GM12892 (cell line): ENCODE measurements at places on chromosomes 7 and 10.

- DNase-seq, result no peak
Measured at GRCh38 chr10:29343607-29344038, 54.8 kb downstream of the LYZL1 start.

DNA sequence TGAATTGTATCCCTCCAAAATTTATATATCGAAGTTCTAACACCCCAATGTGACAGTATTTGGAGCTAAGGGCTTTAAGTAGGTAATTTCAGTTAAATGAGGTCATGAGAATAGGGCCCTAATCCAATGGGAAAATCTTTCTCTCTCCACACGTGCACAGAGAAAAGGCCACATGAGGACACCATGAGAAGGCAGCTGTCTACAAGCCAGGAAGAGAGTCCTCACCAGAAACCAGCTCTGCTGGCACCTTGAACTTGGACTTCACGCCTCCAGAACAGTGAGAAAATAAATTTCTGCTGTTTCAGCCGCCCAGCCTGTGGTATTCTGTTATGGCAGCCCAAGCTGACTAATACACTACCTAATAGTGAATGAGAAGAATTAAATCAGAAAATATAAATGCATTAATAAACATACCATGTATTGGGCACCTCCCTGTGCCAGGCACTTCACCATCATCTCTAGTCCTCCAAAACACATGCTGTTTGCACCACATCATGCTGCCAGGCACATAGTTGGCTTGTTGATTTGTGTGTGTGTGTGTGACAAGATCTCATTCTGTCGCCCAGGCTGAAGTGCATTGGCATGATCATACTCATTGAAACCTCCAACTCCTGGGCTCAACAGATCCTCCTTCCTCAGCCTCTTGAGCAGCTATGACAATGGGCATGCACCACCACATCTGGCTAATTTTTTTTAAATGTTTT is 9.1 kb upstream of the TOMM7 start:
- no peak for DNase-seq

- no peak for DNase-seq
Measured at GRCh38 chr7:106767498-106768323, 97.4 kb upstream of the PIK3CG start.

GRCh38 chr10:88280518-88280917 is 302.6 kb downstream of the RNLS start:
- DNase-seq, result no peak

DNA sequence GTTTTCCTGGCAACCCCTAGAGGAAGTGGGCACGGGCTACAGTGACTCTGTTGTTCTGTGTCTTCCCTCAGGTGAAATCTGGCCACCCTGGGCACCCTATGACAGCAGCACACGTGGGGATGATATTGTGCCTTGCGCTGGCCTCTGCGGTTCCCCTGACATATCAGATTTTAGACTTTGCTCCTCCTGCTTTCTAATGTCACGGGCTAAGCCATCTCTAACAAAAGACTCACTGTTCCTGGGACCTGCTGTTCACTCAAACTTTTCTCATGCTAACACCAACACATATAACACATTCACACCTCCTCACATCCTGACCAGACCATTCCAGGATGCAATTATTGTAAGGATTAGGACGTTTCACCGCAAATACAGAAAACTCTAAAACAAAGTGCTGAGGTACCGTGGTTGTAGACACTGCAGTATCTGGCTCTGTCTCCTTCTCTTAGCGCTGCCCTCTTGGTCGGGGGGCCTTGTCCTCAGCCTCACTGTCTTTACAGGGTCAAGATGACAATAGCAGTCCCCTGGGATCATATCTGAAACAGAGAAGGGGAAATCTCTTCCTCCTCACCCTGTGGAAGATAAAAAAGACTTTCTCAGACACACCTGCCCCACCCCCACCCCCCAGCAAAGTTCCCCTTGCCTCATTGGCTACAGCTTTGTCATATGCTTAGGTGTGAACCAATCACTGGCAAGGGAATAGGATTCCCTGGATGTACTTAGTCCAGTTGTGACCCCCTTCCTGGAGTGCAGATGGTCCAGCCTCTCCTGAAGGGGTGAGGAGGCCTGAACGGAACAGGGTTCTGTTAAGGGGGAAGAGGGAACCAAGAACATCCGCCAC is 14.1 kb downstream of the CHN2 start:
- DNase-seq, result no peak

DNA sequence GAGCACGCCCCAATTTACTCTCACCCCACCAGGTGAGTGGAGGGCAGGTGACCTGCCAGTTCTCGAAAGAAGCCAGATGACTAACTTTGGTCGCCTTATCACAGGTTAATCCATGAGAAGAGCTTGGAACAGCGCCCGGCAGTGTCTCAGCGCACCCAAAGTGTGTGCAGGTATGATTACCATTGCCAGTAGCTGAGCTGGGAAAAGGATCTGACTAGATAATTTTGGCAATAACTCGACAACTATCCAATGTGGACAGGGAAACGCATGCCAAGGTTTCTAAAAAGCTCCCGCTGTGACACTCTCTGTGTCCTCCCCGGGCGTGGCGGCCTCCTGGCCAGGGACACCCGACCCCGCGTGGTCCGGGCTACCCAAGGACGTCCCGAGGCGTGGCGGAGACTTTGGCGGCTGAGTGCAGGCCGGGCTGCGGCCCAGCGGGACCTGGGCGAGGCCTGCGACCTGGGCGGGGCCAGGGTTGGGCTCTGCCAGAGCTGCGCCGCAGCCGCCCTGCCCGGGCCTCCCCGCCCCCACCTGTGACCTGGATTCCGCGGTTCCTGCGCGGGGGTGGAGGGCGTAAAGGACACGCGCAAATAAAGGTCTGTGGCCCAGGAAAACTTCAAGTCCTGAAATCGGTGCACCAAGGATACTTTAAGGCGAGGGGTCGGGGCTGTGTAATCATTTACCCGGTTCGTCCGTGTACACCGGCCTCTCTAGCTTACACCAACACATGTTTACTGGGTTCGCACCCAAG is 13.7 kb upstream of the WAPL start:
- DNase-seq, result peak; percentile 61

DNA sequence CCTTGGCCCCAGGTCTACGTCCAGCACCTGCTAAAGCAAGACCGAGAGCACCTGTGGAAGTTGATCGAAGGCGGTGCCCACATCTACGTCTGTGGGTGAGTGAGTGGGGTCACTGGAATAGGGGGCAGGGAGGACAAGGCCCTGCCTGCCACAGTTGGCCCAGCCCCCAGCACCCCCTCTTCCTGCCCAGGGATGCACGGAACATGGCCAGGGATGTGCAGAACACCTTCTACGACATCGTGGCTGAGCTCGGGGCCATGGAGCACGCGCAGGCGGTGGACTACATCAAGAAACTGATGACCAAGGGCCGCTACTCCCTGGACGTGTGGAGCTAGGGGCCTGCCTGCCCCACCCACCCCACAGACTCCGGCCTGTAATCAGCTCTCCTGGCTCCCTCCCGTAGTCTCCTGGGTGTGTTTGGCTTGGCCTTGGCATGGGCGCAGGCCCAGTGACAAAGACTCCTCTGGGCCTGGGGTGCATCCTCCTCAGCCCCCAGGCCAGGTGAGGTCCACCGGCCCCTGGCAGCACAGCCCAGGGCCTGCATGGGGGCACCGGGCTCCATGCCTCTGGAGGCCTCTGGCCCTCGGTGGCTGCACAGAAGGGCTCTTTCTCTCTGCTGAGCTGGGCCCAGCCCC is 8.1 kb downstream of the TMEM120A start:
- no peak for DNase-seq

DNA sequence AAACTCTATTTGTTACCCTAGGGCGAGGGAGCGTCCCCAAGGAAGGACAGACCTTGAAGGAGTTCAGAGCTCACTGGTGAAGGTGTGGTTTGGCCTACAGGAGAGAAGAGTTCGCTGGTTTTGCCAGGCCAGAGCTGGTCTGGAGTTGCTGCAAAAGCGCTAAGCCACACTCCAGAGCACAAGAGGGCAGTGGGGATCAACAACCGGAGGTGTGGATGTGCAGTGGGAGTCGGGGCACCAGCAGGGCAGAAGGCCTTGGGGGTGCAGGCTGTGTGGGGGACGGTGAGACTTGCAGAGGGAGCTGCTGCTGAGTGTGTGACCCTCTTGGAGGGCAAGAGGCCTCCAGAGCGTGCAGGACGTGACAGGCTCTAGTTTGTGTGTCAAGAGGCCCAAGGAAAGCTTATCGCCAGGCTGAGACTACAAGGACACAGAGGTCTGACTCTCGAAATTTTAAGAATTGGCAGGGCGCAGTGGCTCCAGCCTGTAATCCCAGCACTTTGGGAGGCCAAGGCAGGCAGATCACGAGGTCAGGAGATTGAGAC is 14.3 kb upstream of the CUL1 start:
- no peak for DNase-seq

GRCh38 chr10:36168777-36169176 is 526.7 kb upstream of the FZD8 start:
- DNase-seq, result no peak

- no peak for DNase-seq
Measured at GRCh38 chr10:86689146-86689545, 20.8 kb downstream of the LDB3 start.

DNA sequence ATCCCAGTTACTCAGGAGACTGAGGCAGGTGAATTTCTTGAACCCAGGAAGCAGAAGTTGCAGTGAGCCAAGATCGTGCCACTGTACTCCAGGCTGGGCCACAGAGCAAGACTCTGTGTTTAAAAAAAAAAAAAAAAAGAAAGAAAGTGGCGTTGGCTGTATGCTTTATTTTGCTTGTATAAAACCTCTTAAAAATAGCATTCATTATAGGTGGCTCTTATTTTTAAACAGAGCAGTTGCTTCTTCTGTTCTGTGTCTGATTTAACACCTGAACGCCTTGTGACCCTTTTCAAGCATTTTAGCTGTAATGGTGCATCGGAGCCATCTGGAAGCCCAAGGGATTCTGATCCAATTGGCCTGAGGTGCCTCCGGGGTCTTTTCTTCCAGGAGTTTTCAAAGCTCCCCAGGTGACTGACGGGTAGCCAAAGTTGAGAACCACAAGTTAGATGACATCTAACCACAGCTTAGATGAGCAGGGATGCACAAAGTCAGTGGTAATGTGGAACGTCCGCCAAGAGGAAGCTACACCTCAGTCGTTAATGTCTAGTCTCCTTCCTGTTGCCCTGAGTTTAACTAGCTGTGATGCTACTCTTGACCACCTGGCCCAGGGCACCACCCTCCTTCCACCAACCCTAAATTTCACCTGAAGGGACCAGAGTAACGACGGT is 274.6 kb upstream of the KLF6 start:
- DNase-seq, result no peak

DNA sequence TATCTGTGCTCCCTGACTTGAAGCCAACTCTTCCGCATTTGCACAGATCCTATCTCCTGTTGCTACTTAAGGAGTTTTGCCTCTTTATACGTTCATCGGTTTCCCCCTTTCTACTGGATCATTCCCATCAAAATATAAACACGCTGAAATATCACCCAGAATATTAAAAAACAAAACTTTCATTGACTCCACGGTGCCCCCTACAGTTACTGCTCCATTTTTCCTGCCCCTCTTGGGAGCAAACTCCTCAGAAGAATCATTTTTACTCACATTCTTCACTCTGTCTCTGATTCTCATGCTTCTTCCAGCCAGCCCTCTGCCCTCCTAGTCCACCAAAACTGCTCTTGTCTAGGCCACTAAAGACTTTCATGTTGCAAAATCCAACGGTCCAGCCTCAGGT is 66.4 kb downstream of the MYOF start:
- no peak for DNase-seq

GRCh38 chr10:3169271-3169670 is 3.3 kb downstream of the PITRM1 start:
- no peak for DNase-seq
